Endothelial cell of umbilical vein (primary cell): ENCODE measurements at places on chromosomes 3 and 15.

GRCh38 chr3:48013288-48013980 is 2.8 kb downstream of the MAP4 start:
- peak; percentile 60 for DNase-seq

DNA sequence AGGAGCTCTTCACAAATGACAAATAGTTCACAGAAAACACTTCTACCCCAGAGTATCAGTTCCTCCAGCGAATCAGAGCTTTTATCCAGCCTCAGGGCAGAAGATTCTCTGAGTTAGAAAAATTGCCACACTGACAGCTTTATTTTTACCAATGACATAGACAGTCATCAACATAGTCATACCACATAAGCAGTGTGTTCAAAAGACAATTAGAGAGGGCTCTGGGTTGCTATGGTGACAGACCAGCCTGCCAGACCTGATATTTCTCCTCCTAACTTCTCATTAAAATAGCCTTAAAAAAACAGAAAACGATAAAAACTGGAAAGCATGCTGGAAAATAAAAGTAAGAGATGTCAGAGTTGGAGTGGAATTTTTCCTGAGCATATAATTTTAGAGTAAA is 45.9 kb upstream of the COL6A5 start:
- DNase-seq = no peak

GRCh38 chr15:61037031-61037430 is 192.1 kb downstream of the RORA start:
- peak; percentile 68 for DNase-seq

GRCh38 chr3:111901637-111902036 is 42.6 kb downstream of the PHLDB2 start:
- DNase-seq = peak; percentile 55

GRCh38 chr3:11288021-11288491 is 15.9 kb downstream of the ATG7 start:
- peak; percentile 56 for DNase-seq

- DNase-seq = no peak
Measured at GRCh38 chr3:190119461-190120268, 1.0 kb downstream of the P3H2 start.

DNA sequence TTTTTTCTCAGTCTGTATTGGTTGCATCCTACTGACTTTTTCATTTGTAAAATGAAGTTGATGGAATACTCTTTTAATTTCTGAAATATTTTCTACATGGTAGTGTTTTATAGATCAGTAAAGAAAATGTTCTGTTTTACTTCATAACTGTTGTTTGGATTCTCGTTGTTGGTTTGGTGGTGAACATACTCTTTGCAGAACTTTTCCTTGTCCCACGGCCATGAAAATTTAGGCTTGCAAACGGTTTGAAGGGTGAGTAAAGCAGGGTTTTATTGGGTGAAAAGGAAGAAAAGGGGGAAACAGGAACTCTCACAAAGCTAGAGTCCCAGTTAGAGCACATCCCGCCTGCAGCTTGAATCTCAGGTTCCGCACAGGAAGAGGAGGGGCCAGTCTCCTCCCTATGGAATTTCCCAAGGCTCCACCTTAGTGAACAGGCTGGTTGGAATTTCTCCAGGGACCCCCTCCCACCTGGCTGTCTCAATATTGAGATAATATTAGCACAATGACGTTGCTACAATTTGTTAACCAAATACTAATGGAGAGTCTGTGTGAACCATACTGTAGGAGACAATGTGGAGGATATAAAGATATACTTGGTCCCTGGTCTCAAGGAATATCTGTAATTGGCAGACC is 5.6 kb downstream of the PDCD6IP start:
- no peak for DNase-seq

DNA sequence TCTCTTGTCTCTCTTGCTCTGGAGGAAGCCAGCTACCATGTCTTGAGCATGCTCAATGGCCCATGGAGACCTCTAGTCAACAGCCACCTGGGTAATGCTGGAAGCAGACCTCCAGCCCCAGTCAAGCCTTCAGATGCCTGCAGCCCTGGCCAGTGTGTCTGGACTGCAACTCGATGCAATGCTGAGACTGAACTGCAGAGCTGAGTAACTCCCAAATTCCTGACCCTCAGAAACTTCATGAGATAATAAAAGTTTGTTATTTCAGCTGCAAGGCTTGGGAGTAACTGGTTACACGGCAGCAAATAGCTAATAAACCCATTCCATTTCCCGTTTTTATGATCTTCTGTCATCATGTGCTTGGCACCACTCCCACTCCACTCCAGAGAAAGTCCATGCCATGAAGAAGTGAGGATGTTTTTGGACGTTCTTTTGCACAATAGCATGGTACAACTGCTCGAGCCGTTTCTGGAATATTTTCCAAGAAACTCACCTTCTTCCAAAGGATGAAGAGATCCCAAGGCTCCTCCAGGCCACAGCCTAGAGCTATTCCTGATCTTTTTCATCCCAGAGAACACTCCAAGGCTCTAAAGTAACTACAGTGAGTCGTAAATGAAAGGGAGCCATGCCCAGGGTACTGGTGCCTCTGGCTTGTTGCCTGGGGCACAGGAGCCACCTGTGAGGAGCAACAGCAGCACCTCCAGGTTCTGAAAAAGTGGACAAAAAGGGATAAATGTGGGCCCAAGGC is 72.0 kb upstream of the KLF13 start:
- peak; percentile 76 for DNase-seq

GRCh38 chr3:8597219-8597853 is 47.3 kb downstream of the SSUH2 start:
- no peak for DNase-seq

DNA sequence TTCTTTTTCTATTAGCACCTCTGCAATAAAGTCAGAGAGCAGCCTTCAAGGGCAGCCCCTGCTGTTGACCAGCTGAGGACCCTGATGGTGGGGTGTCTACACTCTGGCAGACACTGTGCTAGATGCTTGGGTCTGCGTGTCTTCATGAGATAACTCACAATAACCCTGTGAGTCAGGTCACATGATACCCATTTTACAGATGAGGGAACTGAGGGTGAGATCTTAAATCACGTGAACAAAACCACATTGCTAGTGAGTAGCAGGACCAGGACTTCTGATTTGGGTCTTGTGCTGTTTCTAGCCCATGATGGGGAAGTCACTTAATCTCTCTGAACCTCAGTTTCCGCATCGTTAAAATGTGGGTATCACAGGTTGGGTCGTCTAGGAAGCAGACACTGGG is 118.5 kb upstream of the LIPC start:
- DNase-seq = no peak

- DNase-seq = no peak
Measured at GRCh38 chr3:115823083-115823482, 199.8 kb downstream of the GAP43 start.

GRCh38 chr3:46626039-46626438 is 13.7 kb downstream of the FAM240A start:
- no peak for DNase-seq

- DNase-seq = no peak
Measured at GRCh38 chr15:29278436-29279105, 8.9 kb upstream of the NSMCE3 start.

GRCh38 chr3:46669191-46669999 is 24.1 kb downstream of the ALS2CL start:
- no peak for DNase-seq

DNA sequence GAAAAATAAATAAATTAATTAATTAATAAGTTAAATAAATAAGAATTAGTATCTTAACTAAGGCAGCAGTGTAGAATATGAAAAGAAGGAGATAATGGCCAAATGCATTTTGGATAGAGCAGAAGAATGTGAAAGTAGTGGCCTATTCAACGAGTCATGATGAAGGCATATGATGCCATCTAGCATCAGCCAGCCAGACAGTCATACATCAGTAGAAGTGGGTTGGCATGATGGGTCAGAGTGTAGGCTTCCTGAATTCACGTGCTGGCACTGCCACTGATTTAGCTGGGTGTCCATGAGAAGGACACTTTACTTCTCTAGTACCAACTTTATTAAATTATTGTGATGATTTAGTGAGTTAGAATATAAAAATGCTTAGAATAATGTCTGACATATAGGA is 256.1 kb upstream of the ARPP21 start:
- no peak for DNase-seq

DNA sequence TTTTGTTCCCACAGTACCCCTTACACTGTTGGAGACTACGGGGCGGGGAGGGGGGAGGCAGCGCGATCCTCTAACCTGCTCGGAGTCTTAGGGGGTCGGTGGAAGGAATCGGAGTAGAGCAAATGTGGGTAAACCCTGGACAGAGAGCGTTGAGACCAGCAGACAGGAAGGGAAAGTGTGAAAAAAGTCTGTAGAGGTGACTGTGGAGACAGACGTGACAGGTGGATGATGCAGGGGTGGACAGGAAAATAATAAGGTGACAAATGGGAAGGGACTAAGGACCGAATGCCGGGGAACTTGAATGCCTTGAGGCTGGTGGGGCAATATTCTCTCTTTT is 424 bp downstream of the EAF2 start:
- DNase-seq = no peak

GRCh38 chr3:52291508-52292181 is 4.0 kb downstream of the GLYCTK start:
- DNase-seq = no peak

DNA sequence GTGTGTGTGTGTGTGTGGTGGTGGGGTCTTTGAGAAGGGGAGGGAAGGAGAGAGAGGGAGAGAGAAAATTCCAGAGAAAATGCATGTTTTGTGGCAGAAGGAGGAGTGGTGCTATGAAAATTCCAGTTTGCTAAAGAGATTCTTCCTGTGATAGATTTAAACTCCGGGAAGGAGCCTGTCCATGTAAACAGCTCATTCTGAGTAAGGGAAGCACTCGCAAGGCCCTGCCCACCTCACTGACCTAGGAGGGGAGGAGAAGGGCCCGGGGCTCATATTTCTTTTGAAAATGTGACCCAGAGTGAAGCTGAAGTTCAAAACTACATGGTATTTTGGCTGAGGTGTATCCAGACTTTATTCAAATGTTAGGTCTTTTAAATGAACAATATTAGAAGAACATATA is 41.3 kb downstream of the ADAMTSL3 start:
- DNase-seq = no peak

GRCh38 chr3:8621872-8622271 is 22.7 kb downstream of the SSUH2 start:
- no peak for DNase-seq

DNA sequence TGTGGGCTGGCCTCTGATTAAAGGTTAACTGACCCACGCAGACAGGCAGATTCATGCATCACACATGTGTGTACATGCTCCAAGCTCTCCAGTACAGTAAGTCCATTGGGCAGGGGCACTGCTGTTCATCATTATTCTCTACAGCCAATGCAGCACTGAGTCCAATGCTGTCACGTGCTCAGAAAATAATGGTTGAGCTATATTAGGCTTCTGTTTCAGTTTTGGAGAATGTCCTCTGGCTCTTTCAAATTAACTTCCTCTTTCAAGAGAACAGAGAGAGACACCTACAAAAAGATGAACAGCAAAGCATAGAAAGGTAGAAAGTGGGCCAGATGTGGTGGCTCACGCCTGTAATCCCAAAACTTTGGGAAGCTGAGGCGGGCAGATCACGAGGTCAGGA is 202.6 kb downstream of the MEX3B start:
- DNase-seq = no peak

DNA sequence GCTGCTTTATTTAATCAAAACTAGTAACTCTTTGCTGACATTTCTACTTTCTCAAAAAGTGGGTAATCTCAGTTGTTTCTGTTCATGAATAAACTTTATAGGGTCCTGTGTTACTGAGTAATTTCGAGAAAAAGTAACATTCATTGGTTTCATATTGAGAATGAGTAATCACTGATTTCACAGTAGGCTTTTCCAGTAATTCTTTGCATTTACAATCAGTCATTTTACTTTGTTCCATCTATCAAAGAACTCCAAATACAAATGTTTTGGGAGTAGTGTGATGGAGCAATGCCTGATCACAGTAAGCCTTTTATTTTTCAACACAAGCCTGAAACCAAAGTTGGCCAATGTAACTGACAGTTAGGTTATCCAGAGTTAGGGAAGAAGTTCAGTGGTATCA is 353.6 kb downstream of the ULK4 start:
- DNase-seq = no peak

DNA sequence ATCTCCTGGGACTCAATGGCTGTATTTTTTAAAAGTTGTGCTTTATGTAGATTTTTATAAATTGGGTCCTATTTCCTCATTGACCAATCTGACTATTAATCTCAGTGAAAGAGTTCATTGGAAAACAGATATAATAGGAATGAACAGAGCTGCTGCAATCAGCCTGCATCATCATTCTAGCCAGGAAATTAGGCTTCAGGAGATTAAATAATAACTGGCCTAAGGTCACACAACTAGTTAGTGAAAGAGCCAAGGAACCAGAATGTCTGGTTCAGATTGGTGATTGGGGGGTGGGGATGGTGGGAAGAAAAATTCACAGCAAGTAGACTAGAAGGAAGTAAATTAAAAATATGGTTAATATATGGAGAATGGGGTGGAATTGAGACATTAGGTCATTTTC is 180.9 kb upstream of the ROPN1 start:
- no peak for DNase-seq

GRCh38 chr3:127151251-127151564 is 41.7 kb upstream of the PRR23E start:
- no peak for DNase-seq

DNA sequence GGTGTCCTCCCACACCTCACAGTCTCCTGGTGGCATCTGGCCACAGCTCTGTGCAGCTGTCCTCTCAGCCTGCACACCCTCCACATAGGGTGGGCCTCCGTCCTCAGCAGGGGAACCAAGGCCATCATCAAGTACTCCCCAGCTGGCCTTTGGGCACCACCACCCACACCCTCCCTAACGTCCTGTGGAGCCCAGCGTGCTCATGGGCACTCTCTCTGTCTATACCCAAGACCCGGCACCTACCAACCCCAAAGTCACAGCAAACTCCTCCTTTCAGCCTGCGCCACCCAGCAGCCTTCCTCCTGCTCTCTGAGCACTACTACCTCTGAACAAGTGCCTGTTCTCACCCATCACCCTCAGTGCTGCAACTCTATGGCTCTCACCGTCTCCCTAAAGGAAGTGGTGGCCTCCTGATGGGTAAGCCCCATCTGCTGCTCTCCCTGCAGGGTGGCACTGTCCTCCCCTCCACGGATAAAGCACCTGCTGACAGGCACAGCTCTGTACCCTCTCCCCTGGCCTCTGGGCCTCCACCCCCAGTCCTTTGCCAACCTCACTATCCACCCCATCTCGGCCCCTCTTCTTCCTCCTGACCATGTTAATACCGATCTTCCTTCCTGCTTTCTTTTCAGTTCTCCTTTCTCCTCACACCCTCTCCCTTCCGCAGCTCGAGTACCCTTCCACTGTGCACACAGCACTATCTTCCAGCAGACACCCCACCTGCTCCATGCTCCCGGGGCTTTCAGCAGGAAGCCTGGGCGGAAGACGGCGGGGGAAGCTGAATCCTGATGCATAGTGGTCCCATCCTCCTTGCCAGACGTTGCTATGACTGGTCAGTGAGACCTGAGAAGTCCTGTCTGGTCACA is 31.5 kb downstream of the SLC41A3 start:
- DNase-seq = no peak

DNA sequence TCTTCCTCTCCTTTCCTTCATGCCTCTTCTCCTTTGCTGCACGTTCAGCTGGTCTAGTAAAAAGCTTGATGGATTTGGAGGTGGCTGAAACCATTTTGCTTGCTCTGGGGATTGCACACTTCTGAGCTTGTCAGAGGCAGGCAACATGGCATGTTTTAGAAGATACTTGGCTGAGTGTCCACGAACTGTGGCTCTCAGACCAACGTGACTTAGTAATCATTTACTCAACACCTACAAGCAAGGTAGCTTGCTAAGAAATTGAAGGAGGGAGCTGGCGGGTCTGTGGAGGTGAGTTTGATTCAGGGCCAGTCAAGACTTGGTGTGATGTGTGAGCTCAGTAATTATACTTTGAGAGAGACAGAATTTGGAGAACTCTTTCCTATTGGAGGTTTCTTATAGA is 196.0 kb downstream of the LPP start:
- no peak for DNase-seq
